ENCODE measurements at places on chromosomes 7 and 10.
A peak's percentile ranks its signal among the peaks of the same experiment; 100 is the strongest.

- peak; percentile 42 for DNase-seq
Observed at GRCh38 chr7:49791088-49791741, 17.8 kb downstream of the VWC2 start.

GRCh38 chr7:67807826-67808225 lies 811.2 kb downstream of the TYW1 start:
- DNase-seq = no peak

GRCh38 chr7:99579956-99580777 lies 17.9 kb upstream of the TMEM225B start:
- peak; percentile 41 for DNase-seq

DNA sequence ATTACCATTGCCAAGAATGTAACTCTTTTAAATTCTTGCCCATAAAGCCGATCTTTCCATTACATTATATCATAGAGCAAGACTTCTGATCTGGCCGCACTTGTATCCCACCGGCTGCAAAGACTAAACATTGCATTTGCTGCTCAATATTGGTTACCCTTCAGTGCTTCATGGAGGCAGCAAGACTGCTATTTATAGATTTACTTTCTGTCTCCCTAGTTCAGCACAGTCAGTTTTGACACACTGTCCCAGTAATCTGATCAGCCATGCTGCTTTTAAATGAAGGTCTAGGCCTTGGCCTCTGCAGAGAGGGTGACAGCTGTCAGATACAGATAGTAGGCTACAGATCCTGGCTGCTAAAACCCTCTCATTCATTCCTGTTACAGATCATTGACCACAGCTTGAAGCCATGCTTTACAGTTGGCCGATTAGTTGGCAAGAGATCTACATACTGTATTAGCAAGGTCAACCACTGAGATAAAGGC lies 562.6 kb upstream of the GALNT17 start:
- DNase-seq = no peak

GRCh38 chr10:108757946-108758345 lies 1165.4 kb downstream of the XPNPEP1 start:
- no peak for DNase-seq

DNA sequence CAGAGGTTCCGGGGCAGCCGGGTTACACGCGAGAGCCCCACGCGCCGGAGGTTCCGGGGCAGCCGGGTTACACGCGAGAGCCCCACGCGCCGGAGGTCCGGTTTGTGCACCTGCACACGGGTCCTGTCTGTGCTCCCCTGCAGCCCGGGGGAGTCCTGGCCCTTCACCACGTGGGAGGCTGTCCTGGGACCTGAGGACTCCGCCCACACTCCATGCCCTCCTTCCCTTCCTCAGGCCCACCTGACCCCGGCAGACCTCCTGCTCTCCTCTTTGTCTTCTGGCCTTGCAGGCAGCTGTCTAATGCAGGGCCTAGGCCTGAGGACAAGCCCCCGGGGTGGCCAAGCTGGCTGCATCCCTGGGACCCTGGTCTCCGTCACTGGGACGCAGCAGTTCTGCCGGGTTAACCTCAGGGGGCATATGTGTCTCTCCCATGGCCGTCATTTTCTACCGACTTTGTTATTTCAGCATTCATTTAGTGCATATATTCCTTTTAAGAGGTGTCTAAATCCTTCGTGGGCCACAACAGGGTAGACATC lies 374.6 kb downstream of the DNAJB6 start:
- no peak for DNase-seq

- DNase-seq = no peak
Observed at GRCh38 chr10:125156739-125157480, 3.5 kb downstream of the CTBP2 start.

DNA sequence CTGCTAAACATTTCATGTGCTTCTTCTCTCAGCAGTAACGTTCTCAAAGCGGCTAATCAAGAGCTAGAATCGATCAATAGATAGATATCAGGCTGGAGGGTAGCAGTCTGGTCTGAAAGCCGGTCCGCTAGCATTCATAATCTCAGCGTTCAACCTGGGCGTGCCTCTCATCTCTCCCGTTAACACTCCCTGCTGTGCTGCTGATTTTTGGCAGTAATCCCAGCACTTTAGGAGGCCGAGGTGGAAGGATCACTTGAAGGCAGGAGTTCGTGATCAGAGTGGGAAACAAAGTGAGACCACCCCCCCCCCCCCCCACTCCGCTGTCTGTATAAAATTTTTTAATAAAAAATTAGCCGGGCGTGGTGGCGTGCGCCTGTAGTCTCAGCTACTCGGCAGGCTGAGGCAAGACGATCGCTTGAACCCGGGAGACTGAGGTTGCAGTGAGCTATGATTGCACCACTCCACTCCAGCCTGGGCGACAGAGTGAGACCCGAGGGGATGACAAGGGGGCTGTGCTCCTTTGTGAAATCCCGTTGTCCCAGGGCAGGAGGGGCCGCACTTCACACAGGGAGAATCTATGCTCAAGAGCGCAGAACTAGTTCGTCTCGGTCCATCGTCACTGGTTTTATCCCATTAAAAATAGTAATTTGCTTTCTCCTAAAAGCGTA lies 624 bp upstream of the CEP55 start:
- DNase-seq = peak; percentile 34

- DNase-seq = no peak
Observed at GRCh38 chr7:158650821-158651225, 53.8 kb downstream of the NCAPG2 start.

All from COR-L47 (cell line).